Activated CD8-positive, alpha-beta memory T cell treated with anti-CD3 and anti-CD28 coated beads for 4 hours (primary cell): ENCODE measurements at places on chromosomes 13 and 19.

- peak; percentile 25 for DNase-seq
These were observed 1.9 kb downstream of the CNN2 start for GRCh38 chr19:1028062-1028926.

DNA sequence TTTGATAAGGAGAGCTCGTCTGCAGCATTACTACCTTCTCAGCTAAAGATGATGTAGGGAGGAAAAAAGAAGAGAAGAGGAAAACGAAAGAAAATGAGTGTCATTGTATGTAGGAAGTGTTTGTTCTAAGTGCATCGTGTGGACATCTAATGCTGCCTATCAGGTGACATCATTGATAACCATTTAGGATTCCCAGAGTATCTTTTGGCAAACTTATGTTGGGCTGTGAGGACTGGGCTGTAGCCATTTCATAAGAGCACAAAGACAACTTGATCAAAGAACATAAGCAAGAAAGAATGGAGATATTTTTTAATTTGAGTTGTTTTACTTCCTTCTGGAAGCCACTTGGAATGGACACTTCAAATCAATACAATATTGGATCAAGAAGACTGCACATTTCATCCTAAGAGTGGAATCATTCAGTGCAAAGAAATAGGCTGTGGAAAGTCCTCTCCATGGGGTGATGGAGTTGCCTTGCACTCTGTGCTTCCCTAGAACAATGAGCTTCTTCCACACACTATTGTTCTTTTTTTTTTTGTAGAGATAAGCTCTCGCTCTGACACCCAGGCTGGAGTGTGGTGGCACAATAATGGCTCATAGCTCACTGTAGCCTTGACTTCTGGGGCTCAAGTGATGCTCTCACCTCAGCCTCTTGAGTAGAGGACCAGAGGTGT lies 52.4 kb upstream of the UBL3 start:
- DNase-seq: no peak

DNA sequence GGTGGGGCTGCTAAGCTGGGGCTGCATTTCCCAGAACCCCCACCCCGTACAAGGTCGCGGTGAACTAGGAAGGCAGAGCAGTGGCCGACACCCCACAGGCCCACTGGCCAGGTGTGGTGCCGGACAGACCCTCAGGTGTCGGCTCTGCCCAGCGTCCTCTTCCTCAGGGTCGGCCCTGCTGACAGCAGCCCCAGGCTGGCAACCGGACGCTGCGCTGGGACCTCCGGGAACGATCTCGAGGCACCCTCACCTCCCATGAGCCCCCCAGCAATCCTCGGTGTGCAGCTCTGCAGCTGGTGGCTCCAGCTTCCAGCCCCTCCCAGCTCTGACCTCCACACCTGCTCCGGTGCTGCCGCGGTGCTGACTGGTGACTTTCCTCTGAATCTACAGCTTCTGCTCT lies 142.9 kb upstream of the SPACA7 start:
- no peak for DNase-seq

GRCh38 chr13:113747291-113747833 lies 11.7 kb upstream of the TMEM255B start:
- no peak for DNase-seq

GRCh38 chr13:98940325-98941001 lies 37.4 kb downstream of the DOCK9 start:
- DNase-seq: no peak

GRCh38 chr13:57582032-57582431 lies 49.5 kb upstream of the PCDH17 start:
- no peak for DNase-seq

GRCh38 chr13:34294483-34295129 lies 476.7 kb downstream of the RFC3 start:
- no peak for DNase-seq

- DNase-seq: no peak
These were observed 78.3 kb downstream of the IER2 start for GRCh38 chr19:13228561-13228960.

DNA sequence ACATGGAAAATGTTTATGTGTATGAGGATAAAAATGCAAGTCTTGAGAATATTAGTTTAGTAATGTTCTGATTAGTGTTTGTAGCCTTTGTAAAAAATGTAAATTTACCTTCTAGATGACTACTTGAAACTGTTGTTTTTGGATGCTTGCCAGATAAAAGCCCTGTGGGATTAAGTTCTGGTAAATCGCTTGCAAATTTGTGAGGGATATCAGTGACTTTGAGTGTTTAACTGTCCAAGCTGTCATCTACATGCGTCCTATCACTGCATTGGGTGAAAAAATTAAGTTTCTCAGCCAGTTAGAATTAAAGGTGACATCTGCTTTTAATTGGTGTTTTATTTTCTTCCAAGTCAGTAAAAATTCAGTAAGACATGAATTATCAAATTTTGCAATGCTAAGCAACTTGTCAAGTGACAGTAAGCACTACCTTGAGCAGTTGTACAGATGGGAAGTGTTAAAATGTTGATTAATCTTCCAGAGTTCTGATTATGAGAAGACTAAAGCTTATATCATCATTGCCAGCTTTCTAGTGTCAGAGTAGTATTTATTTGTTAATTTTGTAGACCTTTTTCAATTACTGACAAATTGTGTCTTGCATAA lies 88.0 kb downstream of the PCCA start:
- DNase-seq: no peak

- peak; percentile 62 for DNase-seq
These were observed at the start of gene CD320 for GRCh38 chr19:8307965-8308866. Gene CD320 (minus strand): TSS chr19:8308358. CDS start chr19:8308290, 68 bp downstream.

DNA sequence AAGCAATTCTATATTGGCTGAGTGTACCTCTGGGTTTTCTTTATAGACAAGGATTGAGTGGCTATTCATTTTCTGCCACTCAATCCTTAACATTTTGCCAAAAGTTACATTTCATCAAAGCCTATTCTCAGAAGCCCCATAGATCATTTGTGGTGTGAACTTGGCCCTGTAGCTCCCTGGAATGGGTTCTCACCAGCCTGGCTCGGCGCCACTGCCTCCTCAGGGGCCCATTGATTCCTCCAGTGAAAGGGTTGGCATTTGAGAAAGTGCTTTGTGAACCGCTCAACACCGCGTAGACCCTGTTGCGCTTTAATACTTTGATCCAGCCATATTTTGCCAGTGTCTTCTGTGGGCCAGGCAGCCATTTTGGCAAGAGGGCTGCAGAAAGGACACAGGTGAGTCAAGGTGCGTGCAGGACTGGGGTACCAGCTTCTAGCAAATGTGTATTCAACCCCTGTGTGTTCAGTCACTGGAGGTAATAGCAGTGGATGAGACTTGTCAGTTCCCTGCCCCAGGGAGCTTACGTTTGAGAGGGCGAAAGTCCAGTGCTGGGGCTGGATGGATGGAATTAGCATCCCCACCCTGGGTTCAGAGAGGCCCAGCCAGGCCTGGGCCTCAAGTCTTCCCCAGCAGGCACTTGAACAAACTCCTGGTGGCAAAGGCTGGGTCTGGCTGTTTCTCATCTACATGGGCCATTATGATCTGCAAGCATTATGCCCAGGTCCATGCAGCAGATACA lies 3.8 kb downstream of the RAB8A start:
- DNase-seq: no peak

GRCh38 chr13:93624311-93624777 lies 397.7 kb downstream of the GPC6 start:
- no peak for DNase-seq

DNA sequence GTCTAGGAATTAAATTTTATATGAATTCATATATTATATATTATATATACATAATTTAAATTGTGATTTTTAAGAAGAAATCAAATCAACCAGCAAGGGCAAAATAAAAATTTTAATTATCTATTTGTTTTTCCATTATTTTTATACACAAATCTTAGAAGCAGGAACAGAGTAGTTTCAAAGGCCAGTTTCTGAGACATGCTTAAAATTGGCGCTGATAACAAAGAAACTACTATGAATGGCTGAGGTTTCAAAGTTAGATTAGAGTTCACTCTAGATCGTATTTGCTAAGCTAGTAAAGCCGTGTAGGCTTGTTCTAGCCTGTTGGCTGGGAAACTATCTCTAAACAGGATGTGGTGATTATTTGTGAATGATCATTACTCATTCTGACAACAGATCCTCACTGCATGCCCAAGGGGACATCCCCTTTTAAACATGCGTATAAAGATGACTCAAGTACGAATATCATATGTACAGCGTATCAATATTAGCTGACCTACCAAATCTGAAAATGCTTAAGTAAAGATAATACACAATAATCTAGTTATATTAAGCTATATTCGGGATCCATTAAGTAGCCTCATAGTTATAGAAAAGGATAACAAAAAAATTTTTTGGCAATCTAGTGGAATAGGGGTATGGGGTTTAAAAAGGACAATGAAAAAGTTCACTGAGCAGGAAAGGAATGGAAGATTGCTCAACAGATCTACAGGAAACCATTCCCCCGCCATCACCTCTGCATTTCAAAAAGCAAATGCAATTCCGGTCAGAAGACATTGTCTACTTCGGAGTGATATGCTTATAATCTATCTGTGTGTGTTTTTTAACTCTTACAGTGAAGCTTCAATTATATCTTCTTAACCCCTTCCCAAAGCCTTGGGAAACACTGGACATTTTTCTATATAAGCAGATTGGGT lies 150.1 kb downstream of the SHISA2 start:
- DNase-seq: no peak

DNA sequence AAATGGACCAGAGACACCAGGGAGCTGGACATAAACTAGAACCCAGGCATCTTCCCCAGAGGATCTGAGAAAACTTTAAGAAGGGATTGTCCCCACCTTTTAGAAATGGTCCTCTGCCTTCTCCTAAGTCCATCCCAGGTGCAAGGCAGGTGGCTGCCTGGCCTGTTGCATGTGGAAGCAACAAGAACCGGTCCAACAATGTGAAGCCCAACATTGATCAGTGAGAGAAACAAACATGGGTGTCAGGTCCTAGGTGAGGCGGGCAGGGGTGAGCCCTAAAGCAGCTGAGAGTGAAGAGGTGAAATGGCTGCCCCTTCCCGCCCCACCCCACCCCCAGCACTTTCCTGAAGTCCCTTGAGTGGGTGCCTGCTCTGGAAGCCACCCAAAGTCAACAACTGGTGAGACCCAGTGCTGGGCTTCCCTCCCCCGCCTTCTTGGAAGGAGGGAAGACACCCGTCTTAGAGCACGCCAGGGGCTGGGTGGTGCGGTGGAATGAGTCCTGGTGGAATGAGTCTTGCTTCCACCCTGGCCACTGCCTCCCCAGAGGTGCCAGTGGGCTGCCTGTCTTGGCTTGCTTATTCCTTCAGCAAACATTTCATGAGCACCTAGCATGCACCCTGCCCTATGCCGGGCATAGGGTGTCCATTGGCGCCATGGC lies 1.7 kb downstream of the AP1M1 start:
- DNase-seq: no peak

GRCh38 chr19:30345686-30346085 lies 26.5 kb upstream of the ZNF536 start:
- no peak for DNase-seq

DNA sequence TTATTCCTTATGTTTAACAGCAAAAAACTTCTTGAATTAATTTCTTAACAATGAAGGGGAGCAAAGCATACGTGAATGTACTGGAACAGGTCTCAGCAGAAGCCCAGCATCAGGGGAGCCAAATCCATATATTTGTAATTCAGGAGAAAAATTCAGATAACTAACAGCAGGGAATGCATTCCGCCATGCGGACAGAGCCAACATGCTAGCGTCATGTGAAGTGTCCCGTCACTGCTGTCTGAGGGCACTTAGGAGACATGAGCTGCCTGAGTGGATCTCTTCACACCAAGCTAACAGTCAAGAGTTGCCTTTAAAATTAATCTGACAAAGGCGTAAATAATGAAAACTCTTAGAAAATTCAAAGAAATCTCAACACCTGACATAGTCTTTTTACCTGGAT lies 6.4 kb downstream of the AMER2 start:
- no peak for DNase-seq

- DNase-seq: no peak
These were observed 2.2 kb downstream of the GARIN5B start for GRCh38 chr19:55360902-55361301.

- no peak for DNase-seq
These were observed 210.4 kb upstream of the SOX1 start for GRCh38 chr13:111856571-111856970.

- no peak for DNase-seq
These were observed 868 bp upstream of the UBAC2 start for GRCh38 chr13:99199541-99200431.

- DNase-seq: no peak
These were observed 211.0 kb downstream of the SLC7A1 start for GRCh38 chr13:29384466-29384865.

DNA sequence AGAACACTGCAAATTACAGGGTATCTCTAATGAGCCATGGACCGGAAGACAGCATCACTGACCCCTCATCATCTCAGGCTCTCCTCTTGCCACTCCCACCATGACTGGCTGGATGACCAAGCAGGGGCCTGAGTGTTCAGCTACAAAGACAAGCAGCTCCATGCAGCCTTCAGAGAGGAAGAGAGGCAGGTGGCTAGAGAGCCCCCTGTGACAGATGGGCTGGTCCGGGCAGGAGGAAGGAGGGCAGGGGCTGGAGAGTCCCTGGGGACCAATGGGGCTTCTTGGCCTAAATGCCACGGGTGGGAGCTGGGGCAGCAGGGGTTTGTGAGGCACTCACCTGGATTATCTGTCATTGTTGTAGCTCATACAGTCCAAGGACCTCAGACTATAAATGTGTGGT lies 12.8 kb upstream of the RASA3 start:
- DNase-seq: no peak

DNA sequence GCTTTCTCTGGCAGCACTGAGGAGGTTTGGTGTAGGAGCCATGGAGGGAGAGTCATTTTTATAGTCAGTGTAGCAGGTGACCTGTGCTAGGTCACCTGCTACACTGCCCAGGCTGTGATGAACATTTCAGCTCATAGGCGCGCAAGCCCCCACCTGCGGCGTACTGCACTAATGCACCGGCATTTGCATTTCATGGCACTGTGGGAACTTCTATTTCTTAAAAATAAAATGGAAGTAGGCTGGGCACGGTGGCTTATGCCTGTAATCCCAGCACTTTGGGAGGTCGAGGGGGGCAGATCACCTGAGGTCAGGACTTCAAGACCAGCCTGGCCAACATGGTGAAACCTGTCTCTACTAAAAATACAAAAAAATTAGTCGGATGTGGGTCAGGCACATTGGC lies 101.0 kb downstream of the SLC7A1 start:
- DNase-seq: no peak

DNA sequence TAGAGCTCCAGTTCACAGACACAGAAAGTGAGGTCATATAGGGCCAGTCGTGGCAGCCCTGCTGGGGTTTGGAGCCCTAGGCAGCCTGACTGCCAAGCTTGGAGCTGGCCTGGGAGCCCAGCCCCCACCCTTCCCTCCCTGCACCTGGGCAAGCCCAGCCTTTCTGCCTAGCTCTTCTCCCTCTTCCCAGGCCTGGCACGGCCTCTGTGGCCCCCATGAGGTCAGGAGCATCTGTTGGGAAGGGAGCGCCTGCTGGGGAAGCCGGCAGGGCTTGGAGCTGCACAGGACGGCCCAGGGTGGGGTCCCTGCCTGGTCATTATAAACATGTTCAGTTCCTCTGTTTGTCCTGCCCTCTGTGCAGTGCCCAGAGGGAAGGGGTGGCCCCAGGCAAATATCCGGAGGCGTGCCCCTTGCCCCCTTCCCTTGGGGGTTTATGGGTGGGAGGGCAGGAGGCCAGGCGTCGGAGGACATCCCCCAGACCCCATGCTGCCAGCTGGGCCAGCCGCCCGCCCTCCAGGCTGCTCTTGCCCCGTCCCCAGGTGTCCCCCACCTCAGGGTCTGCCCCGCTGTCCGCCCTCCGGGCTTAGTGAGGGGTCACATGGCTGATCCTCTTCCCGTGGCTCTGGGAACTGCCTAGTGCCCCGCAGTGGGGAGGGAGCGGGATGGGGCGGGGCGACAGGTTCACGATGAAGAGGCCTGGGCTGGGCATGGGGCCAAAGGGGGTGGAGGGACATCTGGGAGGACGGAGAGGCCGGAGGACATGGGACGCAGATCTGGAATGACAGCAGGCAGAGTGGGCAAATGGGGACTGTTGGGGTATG lies 30.0 kb upstream of the NCCRP1 start:
- no peak for DNase-seq
